Stimulated activated effector memory CD8-positive, alpha-beta T cell treated with anti-CD3 and anti-CD28 coated beads, Interleukin-12 subunit alpha, Interleukin-12 subunit beta, amount 100 ng/mL, for 72 hours (primary cell): ENCODE measurements at places on chromosomes 7 and 10.

- DNase-seq = no peak
Measured at GRCh38 chr7:68399991-68400590, 1198.2 kb upstream of the AUTS2 start.

DNA sequence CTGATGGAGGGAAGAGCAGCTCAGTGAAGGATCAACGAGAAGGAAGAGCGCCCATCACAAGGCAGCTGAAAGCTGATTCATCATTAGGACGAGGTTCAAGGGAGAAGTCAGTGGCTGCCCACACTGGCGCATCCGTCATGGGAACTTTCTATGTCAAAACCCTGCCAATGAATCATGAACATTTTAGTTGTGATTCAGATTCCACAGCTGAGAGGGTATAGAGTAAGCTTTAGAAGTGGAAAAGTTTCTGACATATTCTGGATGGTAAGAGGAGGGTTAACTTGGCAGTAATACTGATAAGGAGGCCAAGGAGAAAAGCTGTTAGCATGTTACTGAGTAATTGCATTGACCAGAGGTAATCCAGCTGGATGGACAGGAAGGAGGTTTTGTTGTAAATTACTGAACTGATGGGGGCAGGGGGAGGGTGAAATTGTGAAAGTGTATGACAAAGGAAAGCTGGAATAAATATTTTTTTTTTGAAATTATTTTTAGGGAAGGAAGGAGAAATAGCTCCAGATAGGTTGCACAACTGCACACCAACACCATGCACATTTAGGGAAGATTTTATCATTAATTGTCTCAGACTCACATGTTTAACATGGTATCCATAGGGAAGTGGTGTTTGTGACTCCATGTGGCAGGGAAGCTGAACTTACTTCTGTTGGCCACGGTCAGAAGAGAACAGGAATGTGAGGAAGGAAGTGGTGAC lies 78.3 kb upstream of the NRP1 start:
- no peak for DNase-seq

DNA sequence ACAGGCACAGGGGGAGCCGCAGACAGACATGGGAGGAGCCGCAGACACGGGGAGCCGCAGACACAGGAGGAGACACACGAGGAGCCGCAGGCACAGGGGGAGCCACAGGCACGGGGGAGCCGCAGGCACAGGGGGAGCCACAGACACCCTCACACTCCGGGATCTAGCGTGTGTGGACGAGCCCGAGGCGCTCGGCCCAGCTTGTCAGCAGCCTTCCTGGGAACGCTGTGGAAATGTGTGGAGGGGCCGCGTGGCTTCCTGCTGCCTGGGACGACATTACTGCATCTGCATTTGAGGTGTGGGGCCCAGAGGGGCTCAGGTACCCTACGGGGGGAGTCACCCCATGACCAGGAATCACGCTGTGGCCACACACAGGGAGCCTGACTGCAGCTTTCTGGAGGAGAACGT lies 313.2 kb downstream of the PTPRN2 start:
- DNase-seq = no peak

- DNase-seq = no peak
Measured at GRCh38 chr7:27520815-27521790, 141.6 kb downstream of the HIBADH start.

DNA sequence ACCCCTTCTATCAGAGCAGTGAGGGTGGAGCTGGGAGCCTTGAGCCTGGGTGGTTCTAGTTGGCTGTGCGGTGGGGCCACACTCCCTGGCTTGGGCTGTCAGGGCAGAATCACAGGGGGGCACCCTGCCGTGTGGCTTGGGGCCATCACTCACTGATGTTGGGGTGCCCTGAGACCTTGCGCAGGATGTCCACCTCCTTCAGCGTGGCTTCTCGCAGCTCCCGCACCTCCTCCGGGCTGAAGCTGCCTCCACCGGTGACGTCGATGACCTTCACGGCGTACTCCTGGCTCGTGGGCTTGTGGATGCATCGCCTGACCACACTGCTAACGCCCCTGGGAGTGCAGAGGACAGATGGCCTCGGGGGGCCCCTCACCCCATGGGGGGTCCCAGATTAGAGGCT lies 5.3 kb downstream of the PHKG1 start:
- no peak for DNase-seq

GRCh38 chr10:126384269-126384873 lies 3.9 kb downstream of the ADAM12 start:
- DNase-seq = no peak

DNA sequence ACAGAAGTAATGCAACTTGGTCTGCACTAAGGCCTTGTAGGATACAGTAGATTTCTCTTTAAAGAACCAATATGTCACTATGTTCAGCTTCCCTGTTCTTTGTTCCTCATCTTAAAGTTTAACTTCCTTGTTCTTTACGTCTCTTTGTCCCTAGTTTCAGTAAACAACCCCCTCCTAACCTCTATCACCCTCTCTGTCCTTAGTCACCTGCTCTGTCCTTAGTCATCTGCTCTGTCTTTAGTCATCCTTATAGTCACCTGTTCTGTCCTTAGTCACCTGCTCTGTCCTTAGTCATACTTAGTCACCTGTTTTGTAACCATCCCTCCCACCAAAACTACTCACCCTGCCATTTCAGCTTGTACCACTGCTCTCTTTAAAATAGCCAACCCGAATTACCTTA lies 144.6 kb upstream of the TMEM106B start:
- no peak for DNase-seq

GRCh38 chr7:28539289-28539981 lies 127.1 kb downstream of the CREB5 start:
- DNase-seq = no peak

GRCh38 chr7:7805511-7806153 lies 87.2 kb upstream of the RPA3 start:
- no peak for DNase-seq
